A172 (cell line): ENCODE measurements at places on chromosomes 1 and 21.

DNA sequence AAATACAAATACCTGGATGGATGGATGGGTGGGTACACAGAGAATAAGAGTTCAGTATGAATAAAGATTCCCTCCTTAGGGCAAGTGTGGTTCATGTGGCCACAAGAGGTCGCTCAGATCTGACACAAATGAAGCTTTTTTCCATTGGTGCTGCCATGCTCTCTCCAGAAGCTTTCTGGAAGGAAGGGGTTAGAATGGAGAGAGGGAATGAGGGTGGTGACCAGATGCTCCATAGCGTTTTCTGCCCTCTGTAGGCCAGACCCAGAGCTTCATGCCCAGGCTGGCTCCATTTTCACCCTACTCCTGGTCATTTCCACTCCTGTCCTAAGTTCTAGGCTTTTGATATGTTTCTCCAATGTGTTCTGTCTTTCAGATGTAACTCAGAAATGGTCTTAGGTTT, 3.3 kb upstream of the FCRL6 start:
- DNase-seq = peak; percentile 98

- no peak for DNase-seq
These were observed 213.8 kb downstream of the DUSP10 start for GRCh38 chr1:221527886-221528624.

- no peak for DNase-seq
These were observed 19.0 kb downstream of the GNG12 start for GRCh38 chr1:67814121-67814772.

DNA sequence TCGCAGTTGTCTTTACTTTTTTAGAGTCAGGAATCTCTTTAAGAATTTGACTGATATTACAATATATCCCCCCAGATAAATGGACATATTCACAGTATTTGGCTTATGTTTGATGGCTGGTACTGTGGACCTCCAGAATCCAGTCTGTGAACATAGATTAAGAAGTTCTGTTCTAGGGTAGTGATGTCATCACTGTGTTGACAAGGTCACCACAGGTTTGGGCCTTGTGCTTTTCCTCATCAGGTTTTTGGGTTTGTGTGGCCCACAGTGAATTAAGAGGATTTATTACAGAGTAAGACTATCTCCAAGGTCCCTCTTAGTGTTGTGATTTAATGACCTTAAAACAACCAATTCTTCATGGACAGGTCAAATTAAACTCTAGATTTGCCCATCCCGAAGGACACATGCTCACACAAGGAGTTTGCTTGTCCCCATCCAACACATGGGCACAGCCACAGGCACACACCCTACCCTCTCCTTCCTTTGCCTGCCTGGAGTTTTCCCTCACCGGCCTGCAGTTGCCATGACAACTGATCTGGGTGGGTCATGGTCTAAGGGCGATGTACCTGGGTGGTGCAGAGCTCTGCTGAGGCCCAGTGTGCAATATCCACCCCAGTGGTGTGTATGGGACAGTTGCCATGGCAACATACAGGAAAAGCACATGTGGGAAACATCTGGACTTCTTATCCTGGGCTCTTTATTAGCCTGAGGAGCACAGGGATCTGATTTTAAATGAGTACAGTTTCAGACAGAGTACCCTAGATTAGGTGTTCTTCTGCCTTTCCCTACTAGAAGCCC, 98.6 kb downstream of the NAV1 start:
- DNase-seq = no peak

- no peak for DNase-seq
These were observed 41.5 kb downstream of the KIAA1614 start for GRCh38 chr1:180954005-180954800.

GRCh38 chr1:204967451-204967850, 75.6 kb upstream of the CNTN2 start:
- DNase-seq = no peak

GRCh38 chr1:248852481-248853405, 6.1 kb downstream of the ZNF692 start:
- no peak for DNase-seq

- DNase-seq = peak; percentile 2
These were observed 1237.8 kb downstream of the NCAM2 start for GRCh38 chr21:22235866-22236590.

- DNase-seq = peak; percentile 62
These were observed at the start of gene RALGPS2 for GRCh38 chr1:178724728-178725465. Gene RALGPS2, plus strand, starts transcription at chr1:178725244. Its CDS starts 51,521 bp downstream, at chr1:178776765.

GRCh38 chr1:241612533-241613477, 27.4 kb downstream of the CHML start:
- DNase-seq = peak; percentile 93

- no peak for DNase-seq
These were observed 17.8 kb downstream of the SLC16A1 start for GRCh38 chr1:112938210-112938609.

- DNase-seq = no peak
These were observed 262.7 kb upstream of the RGS18 start for GRCh38 chr1:191895462-191896058.

DNA sequence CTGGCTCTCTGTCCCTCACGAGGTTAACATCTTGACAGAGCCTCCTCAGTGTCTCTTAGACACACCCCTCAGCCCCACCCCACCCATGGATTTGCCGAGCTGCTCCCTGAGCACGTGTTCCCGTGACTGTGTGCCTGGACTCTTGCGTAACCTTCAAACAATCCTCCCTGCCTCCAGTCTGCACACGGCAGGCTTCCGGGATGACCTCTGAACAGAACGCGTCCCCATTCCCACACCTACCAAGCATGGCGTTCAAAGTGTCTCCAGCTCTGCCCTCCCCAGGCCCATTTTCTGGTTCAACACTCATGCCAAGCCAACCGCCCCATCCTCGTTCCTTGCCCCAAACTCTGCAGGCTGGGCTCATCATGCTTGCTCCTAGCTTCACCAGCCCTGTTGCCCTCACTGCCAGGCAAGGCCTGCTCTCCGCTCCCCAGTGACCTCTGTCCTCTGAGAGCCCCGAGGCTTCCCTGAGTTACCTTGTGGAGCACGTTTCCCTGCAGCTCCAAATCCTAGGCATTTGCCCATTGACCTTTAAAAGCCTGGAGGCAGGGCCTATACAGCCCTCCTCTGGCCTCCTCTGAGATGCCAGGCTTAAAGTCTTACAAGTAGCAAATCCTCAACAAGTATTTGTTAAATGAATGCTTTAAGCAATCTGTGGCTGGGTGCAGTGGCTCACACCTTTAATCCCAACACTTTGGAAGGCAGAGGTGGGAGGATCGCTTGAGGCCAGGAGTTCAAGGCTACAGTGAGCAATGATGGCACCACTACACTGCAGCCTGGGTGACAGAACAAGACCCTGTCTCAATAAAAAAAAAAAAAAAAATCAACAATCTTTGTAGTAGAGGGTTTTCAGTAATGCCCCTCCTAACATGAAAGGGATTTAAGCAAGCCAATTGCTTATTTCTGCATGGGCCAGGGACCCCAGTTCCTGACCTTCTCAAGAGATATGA, 5.0 kb downstream of the AGT start:
- no peak for DNase-seq

DNA sequence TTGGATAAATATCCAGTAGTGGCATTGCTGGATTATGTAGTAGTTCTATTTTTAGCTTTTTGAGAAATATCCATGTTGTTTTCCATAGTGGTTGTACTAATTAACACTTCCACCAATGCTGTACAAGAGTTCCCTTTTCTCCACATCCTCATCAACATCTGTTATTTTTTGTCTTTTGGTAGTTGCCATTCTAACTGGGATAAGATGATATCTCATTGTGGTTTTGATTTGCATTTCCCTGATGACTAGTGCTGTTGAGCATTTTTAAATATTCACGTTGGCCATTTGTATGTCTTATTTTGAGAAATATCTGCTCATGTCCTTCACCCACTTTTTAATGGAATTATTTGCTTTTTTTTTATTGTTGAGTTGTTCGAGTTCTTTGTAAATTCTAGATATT, 183.9 kb downstream of the PTPRU start:
- DNase-seq = no peak

DNA sequence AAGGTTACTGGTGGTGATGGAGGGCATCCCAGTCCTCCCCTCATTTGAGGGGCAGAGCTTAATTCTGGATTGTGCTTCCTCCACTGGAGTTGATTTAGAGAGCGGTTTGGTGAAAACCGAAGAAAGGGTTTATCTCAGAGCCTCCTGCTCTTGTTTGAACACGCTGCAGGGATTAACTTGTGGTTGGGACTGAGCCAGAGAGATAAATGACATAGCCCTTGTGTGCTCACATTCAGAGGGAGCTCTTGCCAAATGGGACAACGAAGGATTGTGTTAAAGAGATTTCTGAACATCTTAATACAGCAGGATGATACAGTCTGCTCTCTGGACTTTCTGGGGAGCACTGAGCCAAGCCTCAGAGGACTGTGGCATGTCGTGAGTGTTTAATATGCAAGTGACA, 308.2 kb downstream of the DISC1 start:
- peak; percentile 77 for DNase-seq

GRCh38 chr1:210294999-210295745, 33.5 kb upstream of the HHAT start:
- DNase-seq = peak; percentile 52

DNA sequence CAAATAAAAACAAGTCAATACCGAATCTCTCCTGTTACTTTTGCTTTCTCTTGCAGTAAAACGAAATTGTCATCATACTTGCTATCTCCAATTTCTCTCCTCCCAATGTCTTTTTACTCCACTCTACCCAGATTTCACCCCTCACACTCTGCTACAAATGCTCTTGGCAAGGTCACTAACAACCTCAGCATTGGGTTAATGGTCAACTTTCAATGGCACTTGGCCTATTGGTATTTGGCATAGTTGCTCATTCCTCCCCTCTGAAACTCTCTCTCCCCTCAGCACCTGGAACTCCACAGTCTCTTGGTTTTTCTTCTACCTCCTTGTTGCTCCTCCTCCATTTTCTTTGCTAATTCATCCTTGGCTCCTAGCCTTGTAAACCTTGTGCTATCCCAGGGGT, 367.3 kb downstream of the PTPRU start:
- no peak for DNase-seq

DNA sequence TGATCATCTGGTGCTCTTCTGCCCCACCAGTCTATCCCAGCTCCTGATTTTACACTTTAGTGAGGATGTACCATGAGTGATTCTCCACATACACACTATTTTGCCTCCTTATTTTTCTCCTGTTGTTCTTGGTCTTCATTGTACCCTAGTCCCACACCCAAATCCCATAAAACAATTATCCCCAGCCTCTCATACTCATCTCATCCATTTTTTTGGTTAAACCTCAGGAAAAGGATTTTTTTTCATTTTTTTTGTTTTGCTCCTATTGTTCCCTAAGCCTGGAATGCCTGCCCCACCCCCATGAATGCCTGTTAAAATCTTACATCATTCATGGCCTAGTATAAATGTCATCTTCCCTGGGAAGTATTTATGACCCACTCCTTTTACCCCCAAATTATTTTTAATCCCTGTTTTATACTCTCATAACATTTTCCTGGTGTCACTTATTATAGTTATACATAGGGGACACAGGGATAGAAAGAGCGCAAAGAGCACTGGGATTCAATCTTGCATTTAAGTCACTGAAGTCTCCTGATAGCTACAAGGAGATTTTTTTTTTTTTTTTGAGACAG, 4.9 kb upstream of the LINGO4 start:
- no peak for DNase-seq

- peak; percentile 72 for DNase-seq
These were observed 126.4 kb upstream of the GALNT2 start for GRCh38 chr1:229940684-229941083.

GRCh38 chr21:27149034-27149433, 182.1 kb upstream of the ADAMTS5 start:
- no peak for DNase-seq

DNA sequence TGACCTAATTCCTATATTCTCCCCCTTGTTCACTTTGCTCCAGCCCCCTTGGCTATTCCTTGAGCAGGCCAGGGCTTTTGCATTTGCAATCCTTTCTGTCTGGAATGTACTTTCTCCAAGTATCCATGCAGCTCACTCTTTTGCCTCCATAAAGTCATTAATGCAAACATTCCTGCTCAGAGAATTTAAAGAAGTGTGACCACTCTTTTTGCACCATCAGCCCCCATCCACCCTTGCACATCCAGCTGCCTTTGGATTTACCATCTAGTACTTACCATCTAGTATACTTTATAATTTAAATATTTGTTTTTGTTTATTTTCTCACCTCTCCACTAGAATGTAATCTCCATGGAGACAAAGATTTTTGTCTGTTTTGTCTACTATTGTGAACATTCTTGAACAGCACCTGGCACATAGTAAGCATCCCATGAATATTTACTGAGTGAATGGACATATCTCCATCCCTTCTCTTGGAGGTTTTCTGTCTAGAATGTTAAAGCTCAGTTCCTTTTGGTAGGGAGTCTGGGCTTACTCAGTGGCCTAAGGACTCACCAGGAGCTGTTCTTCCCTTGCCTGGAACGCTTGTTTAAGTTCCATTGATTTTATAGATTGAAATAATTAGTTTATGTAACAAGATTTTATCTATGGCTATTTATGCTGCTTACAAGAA, 22.6 kb downstream of the SLAMF6 start:
- no peak for DNase-seq

DNA sequence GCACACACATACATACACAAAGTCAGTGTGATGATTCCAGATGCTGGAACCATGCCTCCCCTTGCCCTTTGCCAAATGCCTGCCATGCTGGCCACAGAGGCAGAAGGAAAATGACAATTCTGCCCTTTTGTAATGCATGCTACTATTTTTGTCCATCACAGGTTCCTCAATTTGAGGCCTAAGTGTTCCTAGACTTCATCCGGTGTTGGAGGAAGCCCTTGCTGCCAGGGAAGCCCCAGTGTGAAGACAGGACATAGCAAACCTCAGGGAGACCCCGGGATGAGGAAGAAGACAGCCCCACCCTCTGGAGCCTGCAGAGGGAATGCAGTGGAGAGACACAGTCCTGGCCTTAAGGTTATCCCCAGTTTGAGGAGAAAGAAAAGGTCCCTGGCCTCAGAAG, 14.4 kb downstream of the PRR9 start:
- DNase-seq = no peak

DNA sequence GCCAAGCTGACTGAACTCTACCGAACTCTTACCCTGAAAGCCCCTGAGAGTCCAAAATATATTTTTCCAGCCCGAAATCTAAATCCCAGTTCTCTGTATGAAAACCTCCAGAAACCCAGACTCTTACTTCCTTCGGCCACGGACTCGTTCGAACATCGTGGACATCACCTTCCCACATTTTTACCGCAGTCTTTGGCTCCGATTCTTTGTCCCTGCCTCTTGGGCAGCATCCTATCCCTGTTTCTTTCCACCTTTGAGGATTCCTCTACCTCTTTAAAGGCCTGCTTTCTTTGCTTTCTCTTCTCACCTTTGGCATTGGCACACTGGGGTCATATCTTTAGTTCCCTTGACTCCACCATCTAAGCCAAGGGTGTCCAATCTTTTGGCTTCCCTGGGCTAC, 932 bp upstream of the USP24 start:
- no peak for DNase-seq

DNA sequence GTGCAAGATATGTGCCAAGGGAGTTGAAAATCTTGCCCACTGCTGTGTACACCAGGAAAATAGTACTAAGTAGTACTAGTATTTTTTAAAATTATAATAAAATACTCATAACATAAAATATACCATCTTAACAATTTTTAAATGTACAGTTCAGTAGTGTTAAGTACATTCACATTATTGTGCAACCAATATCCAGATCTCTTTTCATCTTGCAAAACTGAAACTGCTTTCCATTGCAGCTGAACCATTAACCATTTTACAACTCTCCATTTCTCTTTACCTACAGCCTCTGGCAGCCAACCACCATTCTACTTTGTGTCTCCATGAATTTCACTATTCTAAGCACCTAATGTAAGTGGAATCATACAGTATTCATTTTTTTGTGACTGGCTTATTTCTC, 19.3 kb upstream of the RAB3GAP2 start:
- DNase-seq = no peak

GRCh38 chr1:206495011-206495461, 12.3 kb upstream of the RASSF5 start:
- no peak for DNase-seq
